ENCODE measurements at places on chromosomes 5 and 9.

GRCh38 chr9:102225841-102226441, 487.5 kb upstream of the GRIN3A start:
- DNase-seq: no peak

DNA sequence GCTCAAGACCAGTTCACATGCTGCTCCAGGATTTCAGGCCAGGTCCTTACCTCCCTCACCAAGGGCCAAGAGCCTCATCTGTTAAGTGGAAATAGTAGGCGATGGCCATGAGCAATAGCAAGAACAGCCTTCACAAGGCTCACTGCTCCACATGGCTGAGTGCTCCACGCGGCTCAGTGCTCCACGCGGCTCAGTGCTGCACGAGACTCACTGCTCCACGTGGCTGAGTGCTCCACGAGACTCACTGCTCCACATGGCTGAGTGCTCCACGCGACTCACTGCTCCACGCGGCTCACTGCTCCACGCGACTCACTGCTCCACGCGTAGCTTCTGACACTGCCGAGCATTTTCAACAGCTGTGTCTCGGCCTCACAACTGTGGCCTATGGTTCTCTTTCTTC, 36.4 kb upstream of the ADAMTS2 start:
- DNase-seq: no peak

- DNase-seq: no peak
Measured at GRCh38 chr9:125176636-125177035, 13.0 kb downstream of the PPP6C start.

DNA sequence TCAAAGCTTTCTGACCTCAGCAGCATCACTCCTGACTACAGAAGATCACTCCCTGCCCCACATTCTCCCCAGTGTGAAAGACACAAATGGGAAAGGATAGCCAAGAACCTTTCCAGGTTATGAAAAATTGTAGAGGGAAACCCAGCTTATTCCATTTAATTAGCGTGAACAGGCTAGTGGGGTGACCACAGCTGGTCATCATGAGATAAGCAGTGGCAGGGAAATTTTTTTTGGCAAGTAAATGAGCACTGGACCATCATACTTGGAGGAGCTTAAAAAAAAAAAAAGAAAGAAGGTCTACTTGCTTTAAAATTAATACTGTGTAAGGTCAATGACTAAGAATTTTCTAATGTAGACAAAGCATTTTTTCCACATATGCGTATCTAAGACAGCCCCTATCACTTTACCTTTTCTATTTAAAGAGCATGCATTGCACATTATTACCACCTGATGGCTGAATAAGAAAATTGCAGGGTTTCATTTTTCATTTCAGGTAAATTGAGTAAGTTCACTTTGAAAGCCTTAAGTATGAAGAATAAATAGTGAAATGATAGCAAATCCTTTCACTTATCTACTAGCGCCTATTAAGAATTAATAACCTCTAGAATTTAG, 123.6 kb downstream of the ELAVL2 start:
- no peak for DNase-seq

DNA sequence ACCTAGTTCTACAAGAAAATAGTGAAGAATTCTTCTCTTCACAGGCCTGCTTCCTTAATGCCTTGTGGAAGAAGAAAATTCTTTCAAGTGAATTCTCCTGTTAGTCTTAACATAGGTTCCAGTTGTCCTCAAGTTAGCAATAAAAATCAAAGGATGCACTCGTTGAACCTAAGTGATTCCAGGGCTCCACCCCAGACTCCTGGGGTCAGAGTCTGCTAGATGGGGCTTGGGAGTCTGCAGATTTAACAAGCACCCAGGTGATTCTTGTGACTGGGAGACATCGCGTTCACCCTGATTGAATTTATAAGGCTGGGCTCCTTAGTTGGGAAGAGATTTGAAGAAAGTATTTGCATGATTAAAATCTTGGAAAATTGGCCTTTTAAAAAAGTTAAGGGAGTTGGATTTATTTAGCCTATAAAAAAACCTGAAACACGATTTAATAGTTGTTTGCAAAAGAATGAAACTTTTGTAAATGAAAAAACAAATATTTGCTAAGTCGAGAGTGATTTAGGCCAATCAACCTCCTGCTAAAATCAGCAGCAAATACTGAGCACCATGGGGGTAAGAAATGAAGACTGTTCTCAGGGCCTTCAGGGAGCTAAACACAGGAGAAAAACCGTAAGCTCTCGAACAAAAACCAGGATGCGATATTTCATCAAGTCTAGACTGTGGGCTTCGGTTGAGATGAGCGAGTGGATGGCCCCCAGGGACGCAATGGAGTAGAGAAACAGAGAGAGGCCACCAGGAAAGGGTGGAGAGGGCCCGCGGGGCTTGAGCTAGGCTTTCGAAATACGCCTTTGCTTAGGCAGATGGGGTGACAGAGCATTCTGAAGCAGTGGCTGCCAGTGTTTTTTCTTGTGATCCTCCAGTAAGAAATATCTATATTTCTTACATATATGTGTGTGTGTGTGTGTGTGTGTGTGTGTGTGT, 86.9 kb upstream of the TTC23L start:
- no peak for DNase-seq

GRCh38 chr9:4371108-4371507, 71.2 kb upstream of the GLIS3 start:
- no peak for DNase-seq

DNA sequence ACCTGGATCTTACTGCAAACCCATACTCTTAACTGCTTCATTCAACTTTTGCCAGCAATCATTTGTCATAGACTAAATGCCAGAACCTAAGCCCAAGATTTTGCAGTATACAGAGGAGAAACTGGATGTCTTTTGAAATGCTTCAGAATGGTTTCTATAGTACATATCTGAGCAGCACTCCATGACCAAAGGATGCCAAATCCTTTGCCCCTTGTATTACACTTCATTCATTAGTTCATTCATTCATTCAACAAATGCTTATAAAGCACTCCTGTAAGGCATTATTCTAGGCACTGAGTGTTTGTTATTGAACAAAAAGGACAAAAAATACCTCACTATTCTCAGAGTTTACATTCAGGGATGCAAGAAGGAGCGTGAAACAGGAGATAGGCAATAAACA, 119.9 kb downstream of the SLC1A3 start:
- no peak for DNase-seq

- no peak for DNase-seq
Measured at GRCh38 chr5:166382031-166382430, 1909.4 kb upstream of the WWC1 start.

DNA sequence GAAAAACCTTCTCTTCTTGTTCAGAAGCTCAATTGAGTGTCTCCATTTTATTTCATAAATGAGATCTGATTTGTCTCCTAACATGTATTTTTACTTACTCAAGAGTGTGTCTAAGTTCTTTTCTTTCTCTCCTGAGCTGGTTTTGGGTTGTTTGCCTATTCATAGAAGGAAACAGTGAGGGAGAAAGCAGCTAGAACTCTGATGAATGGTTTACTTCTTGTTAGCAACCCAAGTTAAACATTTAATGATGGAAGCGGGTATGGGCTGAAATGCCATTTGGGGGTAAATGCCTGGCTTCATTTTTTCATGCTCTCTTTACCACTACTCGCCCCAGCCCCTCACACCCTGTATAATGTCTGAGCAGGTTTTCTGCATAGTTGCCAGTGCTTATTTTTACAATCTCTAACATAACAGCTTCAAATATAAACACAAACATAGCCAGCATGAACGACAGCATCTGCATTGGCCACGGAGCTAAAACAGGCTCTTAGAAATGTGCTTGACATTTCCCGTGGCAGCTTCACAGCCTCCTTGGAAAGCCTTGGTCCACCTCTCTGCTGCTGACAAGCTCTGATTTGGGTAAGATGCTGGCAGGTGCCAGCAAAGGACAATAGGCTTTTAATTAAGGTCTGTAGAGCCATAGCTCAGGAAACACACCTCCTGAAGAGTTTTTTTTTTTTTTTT, 321.1 kb downstream of the ARHGEF28 start:
- DNase-seq: no peak

DNA sequence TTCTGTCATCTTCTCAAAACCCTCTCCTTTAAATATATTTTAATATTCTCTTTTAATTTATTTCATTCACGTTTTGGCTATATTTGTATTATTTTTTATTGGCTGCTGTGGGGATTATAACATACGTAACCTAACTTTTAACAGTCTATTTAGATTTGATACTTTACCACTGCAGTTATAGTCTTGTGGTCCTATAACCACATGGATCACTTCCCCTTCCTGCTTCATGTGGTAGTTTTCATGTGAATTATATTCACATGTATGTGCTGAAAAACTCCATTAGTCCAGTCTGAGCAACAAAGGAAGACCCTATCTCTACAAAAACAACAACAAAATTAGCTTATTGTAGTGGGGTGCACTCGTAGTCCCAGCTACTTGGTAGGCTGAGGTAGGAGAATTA, 34.3 kb downstream of the CENPP start:
- DNase-seq: no peak

DNA sequence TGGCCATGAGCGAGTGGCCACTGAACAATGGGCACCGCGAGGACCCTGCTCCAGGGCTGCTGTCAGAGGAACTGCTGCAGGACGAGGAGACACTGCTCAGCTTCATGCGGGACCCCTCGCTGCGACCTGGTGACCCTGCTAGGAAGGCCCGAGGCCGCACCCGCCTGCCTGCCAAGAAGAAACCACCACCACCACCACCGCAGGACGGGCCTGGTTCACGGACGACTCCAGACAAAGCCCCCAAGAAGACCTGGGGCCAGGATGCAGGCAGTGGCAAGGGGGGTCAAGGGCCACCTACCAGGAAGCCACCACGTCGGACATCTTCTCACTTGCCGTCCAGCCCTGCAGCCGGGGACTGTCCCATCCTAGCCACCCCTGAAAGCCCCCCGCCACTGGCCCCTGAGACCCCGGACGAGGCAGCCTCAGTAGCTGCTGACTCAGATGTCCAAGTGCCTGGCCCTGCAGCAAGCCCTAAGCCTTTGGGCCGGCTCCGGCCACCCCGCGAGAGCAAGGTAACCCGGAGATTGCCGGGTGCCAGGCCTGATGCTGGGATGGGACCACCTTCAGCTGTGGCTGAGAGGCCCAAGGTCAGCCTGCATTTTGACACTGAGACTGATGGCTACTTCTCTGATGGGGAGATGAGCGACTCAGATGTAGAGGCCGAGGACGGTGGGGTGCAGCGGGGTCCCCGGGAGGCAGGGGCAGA, 53.3 kb downstream of the JADE2 start:
- no peak for DNase-seq

GRCh38 chr9:11713077-11713476, 980.1 kb upstream of the TYRP1 start:
- no peak for DNase-seq

- DNase-seq: no peak
Measured at GRCh38 chr5:42005561-42006153, 80.6 kb downstream of the FBXO4 start.

DNA sequence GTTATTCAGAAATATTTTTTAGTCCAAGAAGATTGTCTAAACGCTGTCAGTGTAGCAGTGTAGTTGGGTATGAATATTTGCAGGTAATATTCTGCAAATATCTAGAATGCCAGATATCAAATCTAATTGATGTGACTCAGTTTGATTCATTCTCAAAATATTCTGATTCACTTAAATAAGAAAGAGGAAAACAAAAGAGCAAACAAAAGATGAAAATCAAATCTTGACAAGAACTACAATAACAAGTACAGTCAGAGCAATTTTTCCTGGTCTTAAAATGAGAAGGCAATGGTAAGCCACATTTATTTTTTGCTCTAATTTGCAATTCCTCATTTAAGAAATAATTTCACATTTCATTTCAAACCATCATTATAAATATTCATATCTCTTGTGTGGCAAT, 36.0 kb downstream of the MRPS30 start:
- DNase-seq: no peak

DNA sequence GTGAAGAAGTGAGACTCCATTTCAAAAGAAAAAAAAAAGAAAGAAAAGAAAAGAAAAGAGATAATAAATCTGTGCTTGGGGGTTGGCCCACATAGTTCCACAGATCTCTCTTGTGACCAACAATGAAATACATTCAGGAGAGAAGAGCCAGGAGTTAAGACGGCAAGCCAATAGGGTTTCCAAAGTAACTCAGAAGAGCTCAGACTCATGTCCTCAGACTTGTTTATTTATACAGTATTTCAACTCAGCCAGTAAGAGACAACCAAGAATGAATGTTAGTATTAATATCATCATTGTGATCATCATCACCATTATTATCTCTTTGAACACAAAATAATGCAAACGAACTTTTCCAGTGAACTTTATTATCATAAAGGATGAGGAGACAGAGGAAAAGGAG, 140.2 kb downstream of the GLIS3 start:
- no peak for DNase-seq

- no peak for DNase-seq
Measured at GRCh38 chr5:15515229-15515628, 15.2 kb downstream of the FBXL7 start.

DNA sequence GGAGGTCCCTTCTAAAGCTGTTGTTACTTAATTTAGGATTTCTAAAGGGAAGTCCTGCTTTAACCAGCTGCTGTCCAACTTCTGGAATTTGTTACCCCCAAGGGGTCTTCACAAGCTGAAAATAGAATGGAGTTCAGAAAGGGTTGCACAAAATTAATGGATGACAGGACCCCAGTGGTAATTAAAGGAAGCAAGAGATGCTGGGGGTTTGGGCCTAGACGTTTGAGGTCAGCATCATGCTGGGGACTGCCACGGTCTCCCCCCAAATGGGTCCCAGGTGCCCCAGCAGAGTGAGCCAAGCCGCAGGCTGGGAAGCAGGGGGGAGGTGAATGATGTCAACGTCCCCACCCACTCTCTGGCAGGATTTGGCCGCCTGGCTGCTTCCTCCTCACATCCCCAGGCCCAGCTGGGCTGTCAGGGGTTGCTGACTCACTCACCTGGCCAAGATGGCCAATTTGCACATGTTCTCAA, 97.5 kb upstream of the ARAP3 start:
- DNase-seq: no peak

DNA sequence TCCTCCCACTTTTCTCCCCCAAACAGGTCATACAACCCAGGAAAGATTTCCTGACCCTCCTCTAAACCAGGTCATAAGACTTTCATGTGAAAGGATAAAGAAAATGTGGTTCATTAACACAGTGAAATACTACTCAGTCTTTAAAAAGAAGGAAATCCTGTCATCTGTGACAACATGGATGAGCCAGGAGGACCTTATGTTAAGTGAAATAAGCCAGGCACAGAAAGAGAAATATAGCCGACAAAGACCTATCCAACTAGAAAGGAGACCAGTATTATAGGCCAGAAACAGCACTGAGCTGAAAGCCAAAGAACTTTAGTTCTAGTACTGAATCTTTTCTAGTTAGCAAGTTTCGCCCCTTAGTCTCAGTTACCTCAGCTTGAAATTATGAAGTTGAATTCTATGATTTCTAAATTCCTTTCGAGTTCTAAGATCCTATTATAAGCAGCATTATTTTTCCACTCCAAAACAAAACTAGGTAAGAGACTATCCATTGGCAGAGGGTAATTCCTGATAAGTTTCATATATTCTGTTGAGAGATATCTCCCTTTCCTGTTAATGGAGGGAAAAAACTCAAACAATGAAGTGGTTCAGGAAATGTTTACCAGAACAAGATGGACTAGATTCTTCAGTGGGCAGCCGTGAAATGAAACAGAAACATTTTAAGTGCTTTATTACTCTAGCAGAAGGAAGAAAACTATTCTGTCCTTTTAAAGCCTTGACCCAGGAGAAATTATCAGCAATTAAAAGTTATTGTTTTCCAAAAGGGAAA, 42.5 kb downstream of the GNA14 start:
- no peak for DNase-seq
